ENCODE measurements at places on chromosomes 7 and 10.
A peak's percentile ranks its signal among the peaks of the same experiment; 100 is the strongest.

GRCh38 chr10:86918022-86918471 lies 39.4 kb downstream of the MMRN2 start:
- DNase-seq = peak; percentile 61

DNA sequence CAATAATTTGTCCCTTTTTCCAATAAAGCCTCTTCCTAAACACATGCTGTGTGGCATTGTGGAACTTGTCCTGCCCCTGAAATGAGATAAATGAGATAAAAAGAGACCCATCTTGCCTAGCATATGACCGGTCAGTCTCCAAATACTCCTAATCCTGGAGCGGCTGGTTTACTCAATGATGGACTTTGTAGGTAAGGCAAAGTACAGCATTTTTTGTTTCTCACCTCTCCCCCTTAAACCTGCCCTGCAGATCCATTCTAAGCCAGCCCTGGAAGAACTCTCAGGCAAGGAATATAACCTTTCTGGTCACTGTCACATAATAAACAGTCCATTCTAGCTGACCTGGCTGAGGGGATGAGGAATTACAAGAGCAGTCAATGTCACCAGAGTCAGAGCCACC lies 110.7 kb downstream of the C1GALT1 start:
- no peak for DNase-seq

GRCh38 chr10:100812978-100813377 lies 67.6 kb downstream of the PAX2 start:
- DNase-seq = no peak

DNA sequence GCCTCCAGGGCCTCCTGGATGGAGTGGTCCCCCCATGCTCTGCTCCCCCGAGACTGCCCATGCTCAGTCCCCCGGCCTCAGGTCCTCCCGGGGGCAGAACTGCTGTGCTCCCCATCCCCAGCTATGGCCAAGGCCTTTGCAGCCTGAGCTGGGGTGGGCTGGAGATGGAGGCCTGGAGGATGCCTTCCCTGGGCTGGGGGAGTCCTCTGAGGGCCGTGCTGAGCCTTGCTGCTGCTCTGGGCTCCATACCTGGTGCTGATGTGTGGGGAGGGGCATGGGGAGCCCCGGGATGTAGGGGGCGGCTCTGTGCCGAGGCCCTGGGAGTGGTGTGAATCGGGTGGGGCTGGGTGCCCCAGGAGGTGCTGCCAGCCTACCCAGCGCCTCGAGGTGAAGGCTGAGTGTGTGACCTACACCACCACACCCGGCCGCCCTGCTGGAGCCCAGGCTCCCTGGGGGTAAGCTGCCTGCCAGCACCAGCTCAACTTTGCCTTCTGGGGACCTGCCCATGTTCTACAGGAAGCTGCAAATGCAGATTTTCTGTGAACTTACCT lies 109.5 kb downstream of the UNCX start:
- DNase-seq = no peak

DNA sequence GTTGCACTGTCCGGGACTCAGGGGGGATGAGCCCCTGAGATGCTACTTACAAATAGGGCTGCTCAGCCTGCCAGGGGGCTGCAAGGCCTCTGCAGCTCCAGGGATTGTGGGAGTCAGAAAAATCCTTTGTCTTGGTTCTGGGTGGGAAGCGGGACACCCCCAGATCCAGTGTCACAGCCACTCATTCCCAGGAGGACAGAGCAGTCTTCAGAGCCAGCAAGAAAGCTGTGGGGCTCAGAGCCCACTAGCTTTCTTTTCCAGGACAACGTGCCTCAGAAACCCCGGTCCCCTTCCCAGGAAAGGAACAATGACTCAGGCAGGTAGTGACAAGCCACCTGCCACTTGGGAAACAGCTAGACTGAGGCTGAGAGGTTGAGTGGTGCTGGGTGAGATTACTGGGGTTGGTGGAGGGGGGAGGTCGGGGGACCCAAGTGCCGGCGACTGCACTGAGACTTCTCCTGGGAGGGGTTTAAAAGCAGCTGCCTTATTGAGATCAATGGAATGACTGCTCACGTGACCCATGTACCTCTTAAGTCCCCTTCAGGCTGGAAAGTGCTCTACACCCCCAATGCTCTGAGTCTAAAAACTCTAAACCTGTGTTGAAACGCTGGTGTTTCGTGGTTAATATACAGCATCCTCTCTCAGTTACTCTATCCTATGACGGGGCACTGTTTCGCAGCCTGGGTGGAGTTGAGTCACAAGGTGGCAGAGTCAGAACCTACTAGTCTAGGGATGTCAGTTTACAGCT lies 123.6 kb downstream of the UBE2H start:
- no peak for DNase-seq

DNA sequence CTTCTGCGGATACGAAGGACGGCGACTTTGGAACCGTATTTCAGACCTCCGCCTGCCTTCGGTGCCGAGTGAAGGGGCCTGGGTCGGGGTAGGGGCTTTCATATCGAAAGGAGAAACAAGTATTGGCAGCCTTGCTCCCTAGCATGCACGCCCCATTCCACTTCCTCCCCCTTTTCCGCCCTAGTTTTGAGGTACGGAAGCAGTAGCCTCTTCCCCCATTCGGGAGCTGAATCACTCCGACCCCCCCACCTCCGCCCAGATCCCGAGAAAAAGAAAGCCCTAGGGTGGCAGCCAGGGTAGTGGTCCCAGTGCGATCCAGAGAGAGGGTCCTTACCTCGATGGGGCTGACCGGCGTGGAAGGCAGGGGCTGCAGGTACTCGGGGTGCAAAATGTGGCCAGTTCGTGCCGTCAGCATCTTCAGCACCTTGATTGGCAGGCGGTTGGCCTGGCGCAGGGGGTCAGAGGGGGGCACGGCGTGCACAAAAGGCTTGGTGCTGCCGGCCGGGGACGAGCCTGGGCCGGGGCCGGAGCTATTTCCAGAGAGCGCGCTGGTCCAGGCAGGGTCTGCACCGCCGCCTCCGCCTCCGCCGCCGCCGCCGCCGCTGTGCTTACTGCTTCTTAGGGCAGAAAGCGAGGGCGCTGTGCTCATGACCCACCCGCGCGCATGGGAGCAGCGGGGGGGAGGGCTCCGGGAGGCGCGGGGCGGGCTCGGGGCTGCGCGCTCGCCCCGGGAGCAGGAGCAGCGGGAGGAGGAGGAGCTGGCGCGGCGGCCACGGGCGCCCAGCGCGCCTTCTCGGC lies 594 bp downstream of the ZNF503 start:
- peak; percentile 78 for DNase-seq

GRCh38 chr10:55051515-55051914 lies 250.5 kb upstream of the PCDH15 start:
- no peak for DNase-seq

Data from adipocyte (in vitro differentiated cells).